AG04449 (cell line): ENCODE measurements at places on chromosomes 7 and 10.

- DNase-seq = no peak
Measured at GRCh38 chr7:150744041-150744656, 6.9 kb downstream of the GIMAP5 start.

DNA sequence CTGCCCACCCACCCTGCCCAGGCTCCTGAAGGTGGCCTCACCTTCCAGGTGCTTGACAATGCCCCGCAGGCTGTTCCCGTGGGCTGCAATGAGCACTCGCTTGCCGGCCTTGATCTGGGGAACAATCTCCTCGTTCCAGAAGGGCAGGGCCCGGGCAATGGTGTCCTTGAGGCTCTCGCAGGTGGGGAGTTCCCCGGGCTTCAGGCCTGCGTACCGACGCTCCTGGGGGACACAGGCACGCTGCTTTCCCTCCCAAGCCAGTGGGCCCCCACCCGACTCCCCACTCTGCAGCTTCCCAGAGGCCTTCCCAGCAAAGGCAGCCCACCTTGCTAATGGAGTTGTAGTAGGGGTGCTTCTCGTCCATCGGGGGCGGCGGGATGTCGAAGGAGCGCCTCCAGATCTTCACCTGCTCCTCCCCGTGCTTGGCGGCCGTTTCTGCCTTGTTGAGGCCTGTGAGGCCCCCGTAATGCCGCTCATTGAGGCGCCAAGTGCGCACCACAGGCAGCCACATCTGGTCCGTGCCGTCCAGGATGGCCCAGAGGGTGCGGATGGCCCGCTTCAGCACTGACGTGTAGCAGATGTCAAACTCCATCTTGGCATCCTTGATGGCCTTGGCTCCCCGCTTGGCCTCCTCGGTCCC is 456 bp downstream of the PGAM2 start:
- no peak for DNase-seq

DNA sequence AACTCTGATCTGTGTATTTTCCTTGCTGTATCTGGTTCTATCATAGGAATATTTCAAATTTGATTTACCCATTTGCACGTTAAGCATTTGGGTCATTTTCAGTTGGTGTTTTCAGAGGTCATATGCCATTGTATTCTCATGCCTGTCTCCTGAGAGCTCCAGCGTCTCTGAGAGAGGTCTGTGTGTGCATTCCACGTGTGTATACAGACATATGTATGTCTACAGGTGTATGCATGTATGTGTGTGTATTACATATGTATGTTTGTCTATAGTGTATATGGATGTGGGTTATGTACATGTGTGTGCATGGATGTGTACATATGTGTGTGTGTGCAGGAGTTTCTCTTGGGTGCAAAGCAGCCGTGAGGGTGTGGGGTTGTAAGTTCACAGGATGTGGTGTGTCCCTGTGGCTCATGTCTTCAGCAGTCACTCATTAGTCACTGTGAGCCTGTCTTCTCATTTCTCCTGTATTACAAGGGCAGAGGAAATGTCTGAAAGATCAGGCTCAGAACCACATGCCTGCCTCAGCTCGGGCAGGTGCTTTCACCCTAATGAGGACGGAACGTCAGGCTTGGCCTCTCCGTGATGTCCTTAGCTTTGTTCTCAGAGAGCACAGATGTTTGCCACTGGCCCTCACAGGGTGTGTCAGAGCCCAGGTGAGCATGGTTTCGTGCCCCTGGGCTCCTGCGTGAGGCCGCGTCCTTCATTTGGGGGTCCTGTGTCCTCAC is 101.6 kb downstream of the NKX6-2 start:
- no peak for DNase-seq

DNA sequence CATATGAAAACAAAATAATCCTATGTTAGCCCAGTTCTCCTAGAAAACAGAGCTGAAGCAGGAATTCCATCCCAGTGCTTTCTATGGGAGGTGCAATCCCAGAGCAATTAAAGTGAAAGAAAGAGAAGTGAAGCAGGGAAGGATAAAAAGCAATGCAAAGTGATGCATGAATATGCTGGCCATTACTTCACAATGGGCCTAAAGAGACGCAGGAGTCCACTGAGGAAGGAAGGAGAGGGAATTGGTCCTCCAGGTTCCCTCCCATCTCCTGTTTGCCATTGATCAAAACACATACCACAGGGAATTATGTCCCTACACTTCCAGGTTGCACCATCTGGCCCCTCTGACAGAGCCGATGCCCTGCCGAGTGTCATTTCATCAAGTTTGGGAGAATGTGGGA is 392.2 kb upstream of the NFE2L3 start:
- DNase-seq = no peak

GRCh38 chr7:122556873-122557542 is 141.9 kb downstream of the RNF133 start:
- no peak for DNase-seq

DNA sequence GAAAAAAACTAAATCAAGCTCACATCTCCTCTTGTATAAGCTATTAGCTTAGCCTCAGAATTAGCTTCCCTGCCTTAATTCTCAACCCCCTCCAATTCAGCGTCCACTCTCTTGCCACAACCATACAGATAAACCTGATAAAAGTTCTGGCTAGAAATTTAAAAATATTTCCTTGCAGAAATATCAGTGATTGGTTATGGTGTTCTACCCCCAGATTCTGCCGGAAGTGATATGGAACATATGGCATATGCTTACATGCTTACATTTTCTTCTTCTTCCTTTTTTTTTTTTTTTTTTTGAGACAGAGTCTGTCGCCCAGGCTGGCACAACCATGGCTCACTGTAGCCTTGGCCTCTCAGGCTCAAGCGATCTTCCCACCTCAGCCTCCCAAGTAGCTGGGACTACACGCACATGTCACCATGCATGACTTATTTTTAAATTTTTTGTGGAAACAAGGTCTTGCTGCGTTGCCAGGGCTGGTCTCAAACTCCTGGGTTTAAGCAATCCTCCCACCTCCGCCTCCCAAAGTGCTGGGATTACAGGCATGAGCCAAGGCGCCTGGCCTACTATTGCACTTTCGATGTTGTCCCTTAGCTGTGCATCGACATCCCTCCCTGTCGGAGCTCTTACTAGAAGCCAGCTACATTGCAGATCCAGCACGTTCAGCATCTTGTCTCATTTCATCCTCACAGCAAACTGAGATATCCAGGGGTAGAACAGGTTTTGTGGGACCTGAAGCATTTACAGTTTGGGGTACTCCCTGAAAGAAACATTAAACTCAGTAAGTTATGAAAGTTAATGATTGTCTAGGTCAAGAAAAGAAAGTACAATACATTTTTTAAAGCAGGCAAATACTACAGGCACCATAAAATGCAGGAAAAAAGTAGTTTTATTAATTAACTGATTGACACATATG is 205.6 kb upstream of the TCF7L2 start:
- DNase-seq = no peak

- DNase-seq = no peak
Measured at GRCh38 chr10:10677479-10677878, 340.2 kb upstream of the CELF2 start.

GRCh38 chr7:46932676-46933424 is 649.1 kb downstream of the TNS3 start:
- peak; percentile 96 for DNase-seq

DNA sequence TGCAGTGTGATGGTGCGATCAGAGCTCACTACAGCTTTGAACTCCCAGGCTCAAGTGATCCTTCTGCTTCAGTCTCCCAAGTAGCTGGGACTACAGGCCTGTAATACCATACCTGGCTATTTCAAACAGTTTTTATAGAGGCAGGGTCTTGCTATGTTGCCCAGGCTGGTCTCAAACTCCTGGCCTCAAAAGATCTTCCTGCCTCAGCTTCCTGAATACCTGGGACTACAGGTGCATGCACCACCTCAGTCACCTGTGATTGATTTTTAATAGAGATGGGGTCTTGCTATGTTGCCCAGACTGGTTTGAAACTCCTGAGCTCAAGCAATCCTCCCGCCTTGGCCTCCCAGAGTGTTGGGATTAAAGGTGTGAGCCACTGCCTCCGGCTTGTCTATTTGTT is 26.4 kb upstream of the CCL24 start:
- DNase-seq = no peak

- no peak for DNase-seq
Measured at GRCh38 chr7:152733286-152733934, 26.1 kb upstream of the ACTR3B start.

DNA sequence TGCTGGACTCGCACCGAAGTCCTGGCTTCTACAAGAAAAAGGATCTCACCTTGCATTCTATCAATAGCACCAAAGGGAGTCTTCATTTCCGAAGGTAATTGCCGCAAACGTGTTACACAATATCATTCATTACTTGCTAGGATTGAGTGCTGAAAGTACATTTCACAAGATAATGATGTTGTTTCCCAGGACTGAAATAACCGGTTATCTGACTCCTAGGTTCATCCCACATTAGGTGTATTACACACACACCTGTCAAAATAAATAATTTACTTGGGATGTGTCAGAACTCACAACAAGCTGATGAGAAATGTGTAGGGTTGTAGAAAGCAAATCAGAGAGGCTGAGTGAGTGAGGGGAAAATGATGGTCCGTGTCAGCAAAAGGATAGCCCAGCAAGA is 219.4 kb upstream of the RHOBTB1 start:
- DNase-seq = no peak

DNA sequence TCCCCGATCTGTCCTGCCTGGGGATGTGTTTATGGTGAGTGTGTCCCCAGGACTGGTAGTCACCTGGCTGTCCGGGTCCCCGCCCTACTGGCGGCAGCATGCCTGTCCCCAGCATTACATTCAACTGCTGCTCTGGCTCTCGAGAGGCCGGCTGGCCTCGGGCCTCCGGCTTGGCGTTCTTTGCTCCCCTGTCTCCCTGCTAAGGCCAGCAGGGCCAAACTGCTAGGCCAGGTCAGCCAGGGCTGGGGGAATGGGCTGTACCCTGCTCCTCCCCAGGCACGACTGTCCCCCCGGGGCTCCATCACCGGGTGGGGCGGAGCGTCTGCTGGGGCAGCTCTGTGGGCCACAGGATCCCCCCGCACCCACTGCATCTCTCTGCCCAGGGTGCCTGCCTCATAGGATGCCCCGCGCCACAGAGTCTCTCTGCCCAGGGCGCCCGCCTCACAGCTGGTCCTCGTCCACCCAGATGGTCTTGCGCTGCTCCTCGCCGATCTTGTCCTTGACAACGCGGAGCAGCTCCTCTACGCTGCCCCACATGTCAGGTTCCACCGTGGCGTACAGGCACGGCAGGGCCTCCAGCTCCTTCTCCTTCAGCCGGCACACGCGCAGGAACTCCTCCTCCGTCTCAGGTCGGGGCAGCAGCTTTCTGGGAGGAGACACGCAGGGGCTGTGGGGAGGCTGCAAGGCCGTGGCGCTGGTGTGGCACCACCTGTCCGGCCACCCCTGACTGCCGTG is 62.3 kb upstream of the GNA12 start:
- DNase-seq = no peak

DNA sequence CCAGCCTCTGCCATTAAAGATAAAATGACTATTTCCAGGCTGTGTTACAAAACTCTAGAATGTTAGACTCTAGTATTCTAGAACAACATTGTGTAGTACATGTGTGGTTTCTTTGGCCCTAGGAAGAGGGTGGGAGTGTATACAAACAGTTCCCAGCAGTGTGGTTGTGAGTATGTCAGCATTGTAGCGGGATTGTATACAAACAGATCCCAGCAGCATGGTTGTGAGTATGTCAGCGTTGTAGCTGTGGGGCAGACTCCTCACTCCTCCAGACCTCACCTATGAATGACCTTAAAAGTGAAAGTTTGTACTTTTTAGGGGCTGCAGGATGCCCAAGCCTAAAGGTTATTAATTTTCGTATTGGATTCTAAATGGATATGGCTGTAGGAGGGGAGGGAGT is 6.9 kb upstream of the ACSL5 start:
- DNase-seq = no peak

GRCh38 chr7:11699666-11700065 is 132.3 kb downstream of the THSD7A start:
- no peak for DNase-seq

DNA sequence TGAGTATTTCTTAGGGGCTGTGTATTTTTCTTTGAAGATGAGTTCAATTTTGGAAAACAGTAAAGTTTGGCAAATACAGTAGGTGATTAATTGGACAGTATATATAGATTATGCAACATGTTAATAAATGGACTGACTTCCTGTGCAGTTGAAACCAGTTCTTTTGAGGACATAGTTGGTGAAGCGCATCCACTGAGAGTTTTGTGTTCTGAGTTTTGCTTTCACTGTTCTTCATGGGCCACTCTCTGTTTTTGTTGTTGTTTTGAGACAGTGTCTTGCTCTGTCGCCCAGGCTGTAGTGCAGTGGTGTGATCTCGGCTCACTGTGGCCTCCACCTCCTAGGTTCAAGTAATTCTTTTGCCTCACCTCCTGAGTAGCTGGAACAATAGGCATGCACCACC is 109.0 kb downstream of the SDHAF3 start:
- no peak for DNase-seq

DNA sequence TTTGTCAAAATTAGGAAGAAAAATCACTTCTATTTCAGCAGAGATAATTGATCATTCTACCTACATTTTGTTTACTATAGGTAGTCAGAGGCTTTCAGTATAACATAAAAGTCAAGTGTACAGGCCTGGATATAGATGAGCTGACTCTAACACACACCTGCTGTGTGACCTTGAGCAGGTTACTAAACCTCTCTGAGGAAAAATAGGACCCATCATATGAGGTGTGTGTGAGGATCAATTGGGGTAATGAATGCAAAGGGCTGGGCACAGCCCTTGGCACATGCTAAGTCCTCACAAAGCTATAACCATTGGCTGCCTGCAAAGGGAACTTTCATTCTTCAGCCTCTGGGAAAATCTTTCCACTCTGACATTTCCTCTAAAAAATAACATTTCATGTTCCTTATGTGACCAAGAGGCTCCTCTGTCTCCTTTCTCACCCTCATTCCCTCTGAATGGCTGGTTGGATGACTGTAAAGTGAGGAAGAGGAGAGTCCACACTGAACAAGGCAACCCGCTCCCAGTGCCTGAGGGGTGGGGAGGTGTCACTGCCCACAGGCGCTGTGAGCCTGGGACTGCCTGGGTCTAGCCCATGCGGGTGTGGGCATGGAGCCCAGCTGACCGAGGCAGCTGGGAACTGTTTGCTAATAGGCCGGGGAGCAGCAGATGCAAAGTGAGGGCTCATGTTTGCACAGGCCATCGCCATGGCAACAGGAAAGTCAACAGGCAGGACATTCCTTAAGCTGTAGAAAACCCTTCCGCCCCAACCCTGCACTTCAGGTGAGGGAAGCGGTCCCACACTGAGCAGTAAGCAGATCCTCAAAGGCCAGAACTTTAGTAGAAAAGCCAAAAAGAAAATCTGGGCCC is 36.8 kb downstream of the MYOF start:
- peak; percentile 89 for DNase-seq
